NCI-H446 (cell line): ENCODE measurements at places on chromosomes 5 and 9.

- no peak for DNase-seq
Observed at GRCh38 chr9:26687421-26687820, 205.2 kb downstream of the CAAP1 start.

DNA sequence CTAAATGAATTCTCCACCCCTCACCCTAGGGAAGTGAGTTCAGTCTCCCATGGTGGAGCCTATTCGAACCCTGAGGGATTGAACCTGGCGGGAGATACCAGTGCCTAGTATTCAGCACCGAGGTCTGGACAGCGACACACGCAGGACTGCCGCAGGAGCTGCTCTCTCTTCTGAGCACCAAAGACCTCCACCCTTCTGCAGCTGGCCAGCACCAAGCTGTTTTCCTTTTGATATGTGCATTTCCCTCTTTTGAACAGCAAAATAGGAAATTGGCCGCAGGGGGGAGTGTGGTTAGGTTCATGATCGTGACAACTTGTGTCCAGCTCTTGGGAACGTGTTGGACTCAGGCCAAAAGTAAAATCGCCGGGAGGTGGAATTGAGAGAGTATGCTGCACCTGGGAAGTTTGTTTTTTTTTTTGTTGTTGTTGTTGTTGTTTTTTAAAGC is 1.2 kb upstream of the PCSK1 start:
- peak; percentile 15 for DNase-seq

DNA sequence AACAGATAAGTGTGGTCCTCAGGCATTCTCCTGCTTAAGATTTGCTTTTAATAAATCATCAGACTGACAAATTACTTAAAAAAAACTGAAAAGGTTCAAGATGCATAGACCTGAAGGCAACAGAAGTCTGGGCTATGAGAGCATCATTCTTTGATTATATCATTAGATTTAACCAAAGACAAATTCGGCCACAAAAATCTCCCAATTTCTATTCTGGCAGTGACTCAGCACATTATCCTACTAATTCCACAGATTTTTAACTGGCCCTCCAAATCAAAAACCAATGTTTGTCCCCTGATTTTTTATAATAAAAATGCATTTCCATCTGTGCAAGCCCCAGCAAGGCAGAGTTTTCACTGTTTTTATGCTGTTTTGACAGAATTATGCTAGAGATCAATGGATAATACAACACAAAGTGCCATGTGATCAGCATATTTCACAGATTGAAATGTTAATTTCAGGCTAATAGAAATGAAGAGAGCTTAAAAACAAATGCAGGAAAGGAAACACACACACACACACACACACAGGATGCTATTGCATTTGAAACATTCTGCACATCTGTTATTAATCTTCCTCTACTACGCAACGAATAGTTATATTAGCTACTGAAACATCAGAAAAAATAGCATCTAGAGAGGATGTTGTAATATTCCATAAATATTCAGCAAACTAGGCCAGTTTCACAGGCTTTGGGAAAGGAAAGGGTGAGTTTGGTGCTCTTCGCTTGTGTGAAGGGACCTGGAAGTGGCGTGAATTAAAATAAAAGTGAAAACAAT is 177.6 kb upstream of the ST8SIA4 start:
- no peak for DNase-seq

GRCh38 chr9:108439947-108440346 is 415.8 kb downstream of the ACTL7B start:
- no peak for DNase-seq

DNA sequence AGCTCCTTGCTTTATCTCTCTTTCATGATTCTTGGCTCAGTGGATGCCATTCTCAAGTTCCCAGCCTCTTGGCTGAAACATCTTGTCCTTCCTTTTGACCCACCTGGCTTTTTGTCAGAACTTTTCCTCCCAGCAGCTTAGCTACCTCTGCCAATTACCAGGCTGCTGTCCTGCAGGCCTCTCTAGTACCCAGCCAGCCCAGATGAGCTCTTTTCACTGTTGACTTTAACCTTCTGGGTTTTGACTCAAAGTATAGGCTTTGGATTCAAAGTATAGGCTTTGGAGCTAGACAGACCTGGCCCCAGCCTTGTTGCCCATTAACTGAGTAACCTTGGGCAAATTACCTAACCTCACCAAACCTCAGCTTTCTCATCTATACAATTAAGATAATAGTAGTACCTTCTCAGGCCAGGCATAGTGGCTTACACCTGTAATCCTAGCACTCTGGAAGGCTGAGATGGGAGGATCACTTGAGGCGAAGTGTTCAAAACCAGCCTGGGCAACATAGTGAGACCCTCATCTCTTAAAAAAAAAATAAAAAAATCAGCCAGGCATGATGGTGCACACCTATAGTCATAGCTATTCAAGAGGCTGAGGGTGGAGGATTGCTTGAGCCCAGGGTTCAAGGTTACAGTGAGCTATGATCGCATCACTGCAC is 6.6 kb upstream of the TMEFF1 start:
- no peak for DNase-seq

DNA sequence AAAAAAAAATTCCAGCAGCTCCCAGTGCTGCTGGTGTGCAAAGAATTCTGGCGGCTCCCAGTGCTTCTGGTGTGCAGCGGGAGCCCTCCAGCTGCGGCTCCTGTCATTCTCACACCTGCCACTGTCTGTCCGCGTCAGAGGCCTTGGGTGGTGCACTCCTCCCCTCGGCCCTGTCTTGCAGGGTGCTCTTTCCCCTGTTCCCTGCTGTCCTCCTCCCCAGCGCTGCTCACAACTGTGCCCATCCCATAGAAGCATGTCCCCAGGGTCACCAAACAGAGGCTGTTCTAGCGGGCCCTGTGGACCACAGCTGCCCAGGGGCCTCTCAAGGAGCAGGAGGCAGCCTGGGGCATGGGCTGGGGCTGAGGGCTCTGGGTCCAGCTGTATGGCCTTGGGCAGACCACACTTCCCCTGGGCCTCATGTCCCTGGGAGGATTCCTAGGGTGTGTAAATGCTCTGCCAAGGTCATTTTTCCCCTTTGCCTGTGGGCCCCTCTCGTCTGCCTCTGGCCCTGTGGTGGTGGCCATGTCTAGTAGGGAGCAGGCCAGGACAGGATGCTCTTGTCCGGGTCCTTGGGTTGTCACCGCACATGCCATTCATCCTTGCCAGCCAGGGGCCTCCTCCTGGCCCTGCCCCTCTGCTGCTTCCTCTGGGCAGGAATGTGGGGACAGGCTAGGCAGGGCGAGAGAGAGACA is 68.2 kb downstream of the PHF2 start:
- no peak for DNase-seq

DNA sequence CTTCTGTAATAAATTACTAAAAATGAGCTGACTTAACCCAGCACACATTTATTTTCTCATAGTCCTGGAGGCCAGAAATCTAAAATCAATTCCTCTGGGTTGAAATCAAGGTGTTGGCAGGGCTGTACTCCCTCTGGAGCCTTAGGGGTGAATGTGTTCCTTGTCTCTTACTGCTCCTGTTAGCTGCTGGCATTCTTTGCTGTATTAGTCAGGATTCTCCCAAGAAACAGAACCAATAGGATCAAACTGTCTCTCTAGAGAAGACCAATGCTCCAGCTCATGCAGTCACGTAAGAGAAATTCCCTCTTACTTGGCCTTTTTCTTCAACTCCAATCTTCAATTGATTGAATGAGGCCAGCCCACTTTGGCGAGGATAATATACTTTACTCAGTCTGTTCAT is 15.3 kb upstream of the CD180 start:
- DNase-seq, result no peak

- DNase-seq, result no peak
Observed at GRCh38 chr9:131347376-131348020, 46.4 kb upstream of the PRRC2B start.

GRCh38 chr5:68708842-68709170 is 385.0 kb upstream of the SLC30A5 start:
- no peak for DNase-seq

GRCh38 chr5:1764606-1764960 is 35.1 kb downstream of the MRPL36 start:
- DNase-seq, result no peak

DNA sequence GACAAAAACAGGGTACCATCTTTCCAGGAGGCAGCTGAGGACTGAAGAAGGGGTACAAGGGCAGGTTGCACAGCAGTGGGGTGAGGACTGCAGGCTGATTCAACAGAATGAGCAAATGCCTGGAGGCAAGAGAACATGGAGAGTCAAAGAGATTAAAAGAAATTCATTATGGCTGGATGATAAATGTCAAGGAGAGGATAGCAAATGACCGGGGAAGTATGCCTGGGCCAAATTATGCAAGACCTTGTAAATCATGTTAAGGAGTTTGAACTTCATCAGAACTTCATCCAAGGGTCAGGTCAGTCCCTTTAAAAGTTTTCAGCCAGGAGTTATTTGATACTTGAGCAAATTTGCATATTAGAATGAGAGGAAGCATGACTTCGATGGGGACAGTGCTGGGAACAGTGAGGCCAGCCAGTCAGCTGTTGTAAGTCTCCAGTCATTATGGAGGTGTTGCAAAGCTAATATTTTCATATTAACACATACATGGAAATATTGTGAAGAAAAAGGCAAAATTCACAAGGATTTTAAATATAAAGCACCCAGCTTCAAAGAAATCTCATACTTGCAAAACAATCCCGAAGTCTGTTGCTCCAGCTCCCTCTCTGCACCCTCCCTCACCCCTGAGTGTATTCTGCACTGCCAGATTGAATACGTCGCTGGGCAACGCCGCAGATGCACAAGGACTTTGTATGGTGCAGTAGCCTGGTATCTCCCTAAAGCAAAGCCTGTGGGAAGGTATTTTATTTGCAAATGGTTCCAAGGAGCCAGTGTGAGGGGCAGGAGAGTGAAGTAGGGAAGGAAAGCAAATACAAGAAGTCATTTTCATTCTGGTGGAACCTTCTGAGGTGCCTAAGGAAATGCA is 509.8 kb upstream of the TLE4 start:
- no peak for DNase-seq

DNA sequence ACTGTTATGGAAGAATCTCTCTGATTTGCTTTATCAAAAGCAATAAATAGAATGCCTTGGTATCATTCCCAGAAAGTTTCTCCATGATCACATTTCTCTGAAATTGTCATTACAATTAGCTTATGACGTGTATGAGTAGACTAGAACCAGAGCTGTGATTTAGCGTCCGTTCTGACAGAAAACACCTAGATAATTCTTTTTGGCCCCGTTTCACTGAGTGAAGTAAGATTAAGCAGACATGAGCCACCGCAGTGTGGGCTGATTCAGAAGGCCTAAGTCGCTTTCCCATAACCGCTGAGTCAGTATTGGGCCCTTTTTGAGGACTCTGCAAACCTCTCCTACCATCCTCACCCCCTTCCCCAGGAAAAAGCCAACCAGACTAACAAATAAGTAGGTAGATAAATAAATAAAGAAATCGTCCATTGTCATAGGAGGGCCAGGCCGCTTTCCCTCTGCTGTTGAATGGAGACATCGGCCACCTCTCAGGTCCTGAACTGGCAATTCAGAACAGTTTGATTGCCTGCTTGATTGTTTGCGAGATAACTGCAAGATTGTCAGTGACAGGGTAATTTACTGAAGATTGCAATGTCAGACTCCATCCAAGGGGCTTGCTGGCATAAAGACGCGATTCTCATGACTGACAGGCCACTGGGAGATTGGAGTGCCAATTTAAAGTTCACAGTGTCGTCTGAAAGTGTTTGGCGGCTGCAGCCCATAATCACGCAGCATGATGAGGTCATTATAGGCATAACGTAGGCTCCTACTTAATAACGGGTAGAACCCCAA is 105.0 kb upstream of the WWC1 start:
- no peak for DNase-seq

GRCh38 chr5:9288234-9288633 is 257.6 kb downstream of the SEMA5A start:
- DNase-seq, result no peak

GRCh38 chr9:123894822-123895221 is 35.1 kb downstream of the DENND1A start:
- DNase-seq, result no peak

- no peak for DNase-seq
Observed at GRCh38 chr5:38529955-38530646, 26.3 kb downstream of the LIFR start.

DNA sequence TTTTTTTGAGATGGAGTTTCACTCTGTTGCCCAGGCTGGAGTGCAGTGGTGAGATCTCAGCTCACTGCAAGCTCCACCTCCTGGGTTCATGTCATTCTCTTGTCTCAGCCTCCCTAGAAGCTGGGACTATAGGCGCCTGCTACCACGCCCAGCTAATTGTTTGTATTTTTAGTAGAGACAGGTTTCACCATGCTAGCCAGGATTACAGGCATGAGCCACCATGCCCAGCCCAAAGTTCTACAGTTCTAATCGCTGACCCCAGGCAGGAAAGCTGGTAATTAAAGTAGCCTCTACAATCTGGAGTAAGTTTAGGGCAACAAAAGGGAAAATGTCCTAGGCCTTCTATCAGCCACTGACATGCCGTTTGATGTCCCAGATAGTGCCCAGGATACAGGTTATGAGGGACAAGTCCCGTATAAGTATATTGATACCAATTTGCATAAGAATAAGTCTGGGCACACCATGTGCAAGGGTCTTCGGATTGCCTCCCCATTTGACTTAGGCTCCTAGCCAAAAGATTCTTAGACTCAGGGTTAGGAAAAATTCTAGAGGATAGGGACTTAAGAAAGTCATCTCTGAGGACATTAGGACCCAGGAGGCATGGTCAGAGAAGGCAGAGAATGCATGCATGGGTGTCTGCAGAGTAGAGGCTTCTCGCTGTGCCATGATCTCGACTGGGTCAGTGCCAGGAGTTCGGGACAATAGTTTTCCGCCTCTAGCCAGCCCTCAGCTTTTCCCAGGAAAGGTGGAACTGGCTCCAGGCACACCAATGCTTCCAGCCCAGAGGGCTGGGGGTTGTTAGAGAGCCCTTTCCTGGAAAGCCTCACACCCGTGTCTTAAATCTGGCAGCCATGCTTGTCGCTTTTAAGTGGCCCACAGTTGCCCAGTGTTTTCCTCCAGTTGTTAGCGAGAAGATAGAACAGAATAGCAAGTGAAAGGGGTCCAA is 1111.1 kb downstream of the TAF11L14 start:
- no peak for DNase-seq

DNA sequence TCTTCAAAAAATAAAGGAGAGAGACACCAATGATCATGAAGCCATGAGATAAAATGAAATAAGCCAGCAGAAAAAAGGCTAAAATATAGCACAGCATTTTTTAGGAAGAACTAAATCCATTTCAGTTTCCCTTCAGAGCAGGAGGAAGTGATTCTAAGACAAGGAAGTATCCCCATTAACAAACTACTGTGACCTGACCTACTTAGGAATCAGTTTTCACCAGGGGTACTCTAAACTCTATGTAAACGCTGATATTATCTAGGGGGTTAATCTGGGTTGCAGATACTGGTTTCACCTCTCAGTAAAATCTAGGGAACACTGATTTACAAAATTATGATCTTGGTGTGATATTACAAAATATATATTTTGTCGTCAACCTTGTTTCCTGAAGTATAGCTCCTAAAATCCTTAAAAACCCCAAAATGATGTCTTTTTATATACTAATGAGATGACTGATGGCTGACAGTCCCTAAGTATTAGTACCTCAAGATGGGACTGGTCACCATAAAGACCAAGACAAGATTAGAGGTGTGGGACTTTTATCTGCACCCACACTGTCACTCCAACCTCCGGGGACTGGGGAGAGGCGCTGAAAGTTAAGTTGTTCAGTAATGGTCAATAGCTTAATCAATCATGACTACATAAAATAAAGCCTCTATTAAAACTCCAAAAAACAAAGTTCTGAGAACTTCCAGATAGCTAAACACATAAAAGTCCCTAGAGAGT is 2.9 kb upstream of the FNBP1 start:
- no peak for DNase-seq
